ENCODE measurements at places on chromosomes 7 and 10. TPM values are rescaled to one million over a fixed set of nuclear protein-coding genes. Genes with fewer than 3 reads are reported as not detected.

GRCh38 chr7:7978860-7979259 lies 10.3 kb downstream of the GLCCI1 start:
- no peaks in the 10 kb centered on the region for H3K27me3 ChIP-seq
- H3K4me1 ChIP-seq = no peaks in the 10 kb centered on the region
- DNase-seq = no peak

NMT2 gene
- polyA plus RNA-seq = 9.2 TPM

IKZF1 gene
- 1.8 TPM for polyA plus RNA-seq

- no peak overlapping the region for H3K4me3 ChIP-seq
- H3K27ac ChIP-seq = no peak overlapping the region
- no peaks in the 10 kb centered on the region for H3K27me3 ChIP-seq
These were observed 207.6 kb upstream of the PLXNA4 start for GRCh38 chr7:132783824-132784223.
